Ecto neural progenitor cell (in vitro differentiated cells): ENCODE measurements at places on chromosomes 7 and 10.

- no peak for DNase-seq
Observed at GRCh38 chr7:131896165-131896863, 339.9 kb upstream of the PODXL start.

DNA sequence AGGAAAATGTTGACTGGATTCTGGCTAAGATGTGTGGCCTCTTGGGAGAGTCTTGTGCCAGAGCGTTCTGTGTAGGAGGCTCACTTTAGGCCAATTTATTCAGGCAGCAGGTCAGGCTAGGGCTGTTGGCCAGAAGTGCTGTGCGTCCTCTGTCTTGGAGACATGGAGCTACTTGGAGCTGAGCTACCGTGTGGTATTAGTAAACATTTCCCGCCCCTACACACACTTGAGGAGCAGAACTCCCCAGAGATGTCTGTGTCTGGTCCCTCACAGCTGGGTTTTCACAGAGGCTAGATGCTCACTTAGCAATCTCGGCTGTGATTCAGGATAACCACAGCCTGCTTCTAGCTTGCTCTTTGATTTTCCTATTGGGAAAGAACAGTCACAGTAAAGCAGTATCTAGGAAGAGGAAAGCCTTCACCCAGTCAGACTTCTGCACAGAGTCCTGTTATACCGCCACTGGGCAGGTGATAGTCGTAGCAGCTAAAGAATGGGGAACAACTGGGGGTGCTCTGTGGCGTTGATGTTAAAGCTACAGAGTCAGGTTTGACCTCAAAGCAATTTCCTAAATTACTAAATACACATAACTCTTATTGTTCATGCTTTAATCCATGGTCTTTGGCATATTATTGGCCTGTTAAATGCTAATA, 86.7 kb downstream of the MDFIC start:
- DNase-seq = no peak

GRCh38 chr7:102313997-102314780, 27.5 kb downstream of the SH2B2 start:
- no peak for DNase-seq

- no peak for DNase-seq
Observed at GRCh38 chr7:131967216-131967730, 410.8 kb upstream of the PODXL start.

DNA sequence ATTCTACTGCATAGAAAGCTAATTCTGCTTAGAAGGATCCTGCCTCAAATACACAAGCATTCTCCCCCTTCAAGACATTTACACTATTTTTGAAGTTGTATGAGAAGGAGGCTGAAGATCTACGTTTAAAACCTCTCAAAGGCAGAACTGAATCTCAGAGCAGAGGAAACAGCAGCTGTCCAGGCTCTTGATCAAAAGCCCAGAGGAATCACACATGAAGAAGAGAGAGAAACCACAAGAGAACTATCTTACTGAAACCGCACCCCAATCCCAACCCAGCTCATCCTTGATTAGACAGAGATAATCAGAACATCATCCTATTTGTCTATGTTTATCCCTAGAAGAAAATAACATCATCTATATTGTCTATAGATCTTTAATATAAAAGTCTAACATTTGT, 2.2 kb upstream of the DNAJC1 start:
- DNase-seq = no peak

DNA sequence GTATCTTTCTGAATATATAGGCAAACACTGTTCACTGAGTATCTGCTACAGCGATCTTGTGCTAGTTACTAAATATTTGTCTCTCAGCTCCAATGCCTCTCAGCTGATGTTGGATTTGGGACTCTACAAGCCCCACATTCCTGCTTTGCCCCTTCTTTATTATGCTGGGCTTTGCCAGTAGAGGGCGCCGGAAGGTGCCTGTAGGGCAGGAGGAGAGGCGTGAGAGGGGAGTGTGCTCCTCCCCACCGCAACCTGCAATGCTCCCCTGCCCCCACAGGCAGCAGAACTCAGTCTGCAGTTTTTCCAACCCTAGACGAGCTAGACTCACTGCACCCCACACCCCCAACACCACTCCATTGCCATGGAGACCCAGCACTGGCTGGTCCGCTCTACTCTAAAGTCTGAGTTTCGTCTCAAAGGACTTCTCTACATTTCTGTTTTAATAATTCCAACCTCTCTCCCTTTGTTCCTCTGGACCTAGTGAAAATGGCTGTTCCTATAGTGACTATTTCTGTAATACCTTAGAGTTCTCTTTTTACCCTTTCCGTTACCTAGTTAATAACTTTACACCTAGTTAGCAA, 337.6 kb downstream of the CCSER2 start:
- DNase-seq = peak; percentile 55

DNA sequence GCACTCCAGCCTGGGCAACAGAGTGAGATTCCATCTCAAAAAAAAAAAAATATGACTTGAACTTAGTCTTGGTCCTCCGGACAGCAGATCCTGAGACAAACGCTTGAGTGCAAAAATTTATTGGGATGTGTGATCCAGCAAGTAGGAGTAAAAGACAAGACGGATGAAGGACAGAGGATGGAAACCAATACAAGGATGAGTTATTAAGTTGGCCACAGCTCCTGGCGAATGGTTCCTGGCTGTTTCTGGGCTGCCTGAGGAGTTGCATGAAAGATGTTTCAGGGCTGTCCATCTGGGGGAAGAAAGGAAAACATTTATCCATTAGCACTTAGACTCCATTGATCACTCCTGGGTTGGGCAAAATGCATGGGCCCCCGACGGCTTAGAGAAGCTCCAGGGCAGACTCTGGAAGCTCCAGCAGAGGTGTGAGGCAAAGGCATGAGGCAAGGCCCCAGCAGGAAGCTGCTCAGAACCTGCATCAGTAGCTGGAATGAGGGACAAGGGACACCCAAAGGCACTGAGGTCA, 98.3 kb upstream of the ZNF438 start:
- no peak for DNase-seq

DNA sequence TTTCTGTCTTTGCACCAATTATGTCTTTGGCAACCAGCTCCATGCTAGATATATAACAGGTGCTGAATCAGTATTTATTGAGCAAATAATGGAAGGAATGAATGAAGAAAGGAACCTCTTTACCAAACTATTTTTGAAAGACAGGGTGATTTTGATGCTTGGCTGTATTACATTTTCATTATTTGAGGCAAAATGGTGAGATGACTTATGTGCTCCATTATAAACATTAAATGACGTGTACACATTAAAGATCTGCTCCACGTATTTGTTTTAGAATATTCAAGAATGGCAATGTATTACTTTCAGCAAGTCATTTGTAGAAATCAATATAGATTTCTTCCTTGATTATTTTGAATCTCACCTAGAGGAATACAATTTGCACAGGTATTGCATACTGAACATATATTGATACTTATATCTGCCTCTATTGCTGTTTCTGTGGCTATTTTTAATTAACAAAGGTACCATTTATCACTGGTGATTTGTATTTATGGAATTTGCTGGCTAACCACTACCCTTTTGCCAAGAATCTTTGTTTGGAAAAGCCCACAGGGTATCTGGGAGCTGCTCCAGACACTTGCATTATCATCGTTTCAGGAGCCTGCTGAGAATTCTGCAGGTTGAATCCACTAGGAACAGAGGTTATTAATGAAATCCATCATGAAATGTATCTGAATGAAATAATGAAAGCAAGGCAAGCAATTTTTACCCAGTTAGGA, 92.2 kb downstream of the SEMA3C start:
- DNase-seq = no peak

DNA sequence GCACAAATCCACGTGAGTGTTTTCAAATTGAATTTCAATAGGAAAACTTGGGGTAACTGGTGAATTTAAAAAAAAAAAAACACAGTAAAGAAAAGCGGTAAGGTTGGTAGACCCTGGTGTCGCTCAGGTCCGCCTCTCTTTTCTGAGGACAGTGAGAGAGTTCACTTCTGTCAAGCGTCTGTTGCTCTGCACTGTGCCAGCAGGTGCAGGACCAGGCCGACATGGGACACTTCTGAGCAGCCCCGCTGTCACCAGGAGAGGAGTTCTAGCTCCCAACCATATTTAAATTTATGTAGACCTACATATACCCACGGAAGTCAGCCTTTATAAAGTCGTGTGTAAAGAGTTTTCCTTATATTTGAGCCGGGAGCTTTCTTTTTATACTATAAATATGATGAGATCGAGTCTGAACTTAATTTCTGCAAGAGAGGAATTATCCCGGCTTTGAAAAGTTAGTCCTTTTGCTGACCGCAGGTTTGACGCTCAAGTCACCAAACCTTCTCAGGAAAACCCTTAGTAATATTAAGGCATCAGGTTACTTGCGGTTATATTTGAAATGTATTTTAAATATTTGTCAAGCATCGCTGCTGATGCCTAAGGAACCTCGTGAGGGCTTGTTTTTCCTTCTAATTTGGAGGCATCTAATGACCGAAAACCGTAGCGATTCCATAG, 531 bp downstream of the IKZF1 start:
- DNase-seq = no peak

DNA sequence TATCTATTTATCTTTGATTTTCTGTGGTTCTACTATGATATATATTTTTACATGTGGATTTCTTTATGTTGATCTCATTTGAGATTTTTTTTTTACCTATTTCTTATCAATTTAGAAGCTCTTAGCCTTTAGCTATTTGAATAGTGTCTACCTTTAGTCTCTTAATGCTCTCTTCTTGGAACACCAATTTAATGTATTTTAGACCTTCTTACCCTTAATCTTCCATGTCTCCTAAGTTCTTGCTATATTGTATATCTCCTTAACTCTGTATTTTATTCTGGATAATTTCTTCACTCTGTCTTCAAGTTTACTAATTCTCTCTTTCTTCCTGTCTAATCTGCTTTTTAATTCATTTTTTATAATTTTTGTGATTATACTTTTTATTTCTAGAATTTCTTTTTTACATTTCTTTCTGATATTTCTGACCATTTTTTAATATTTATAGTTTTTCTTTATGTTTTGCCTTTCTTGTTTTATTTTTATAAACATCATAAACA, 27.3 kb downstream of the CSTF2T start:
- no peak for DNase-seq

GRCh38 chr7:2156756-2157472, 75.8 kb downstream of the MAD1L1 start:
- no peak for DNase-seq

- DNase-seq = no peak
Observed at GRCh38 chr10:132707121-132707775, 78.7 kb downstream of the NKX6-2 start.

DNA sequence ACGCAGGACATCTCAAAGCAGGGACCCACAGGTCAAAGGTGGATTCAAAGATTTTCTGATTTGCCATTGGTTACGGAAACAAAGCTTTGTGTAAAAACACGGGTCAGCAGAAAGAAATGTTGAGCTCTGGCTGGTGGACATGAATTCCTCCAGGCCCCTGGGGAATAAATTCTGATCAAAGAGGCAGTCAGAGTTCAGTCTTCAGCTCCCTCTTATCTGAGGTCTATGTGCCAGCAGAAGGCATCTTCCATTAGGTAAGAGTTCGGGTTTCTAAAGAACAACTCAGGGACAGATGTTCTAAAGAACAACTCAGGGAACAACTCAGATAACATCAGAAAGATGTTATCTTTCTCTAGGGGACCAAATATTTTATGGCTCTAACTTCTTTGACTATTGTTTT, 64.9 kb upstream of the PALS2 start:
- no peak for DNase-seq
